ENCODE measurements at places on chromosomes 12 and 14.

- no peak for DNase-seq
Measured at GRCh38 chr14:55410876-55411275, 754 bp downstream of the ATG14 start.

DNA sequence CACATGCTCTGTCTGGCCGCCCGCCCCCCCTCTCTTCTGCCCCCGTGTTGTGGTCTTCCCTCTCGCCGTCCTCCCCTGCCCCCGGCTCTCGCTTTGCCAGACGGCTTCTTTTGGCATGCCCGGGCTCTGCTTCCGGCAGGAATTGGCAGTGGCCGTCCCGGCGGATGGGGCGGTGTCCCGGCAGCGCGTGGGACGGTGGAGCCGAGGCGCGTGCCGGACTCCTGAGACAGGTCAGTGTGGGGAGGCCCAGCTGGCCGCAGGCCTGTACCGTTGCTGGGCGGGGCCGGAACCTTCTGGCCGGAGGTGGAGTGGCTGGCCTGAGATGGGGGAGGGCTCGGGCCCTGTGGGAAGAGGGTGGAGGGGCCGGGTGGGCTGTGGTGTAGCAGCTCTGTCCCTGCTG, 17.1 kb downstream of the KIF26A start:
- DNase-seq, result no peak

DNA sequence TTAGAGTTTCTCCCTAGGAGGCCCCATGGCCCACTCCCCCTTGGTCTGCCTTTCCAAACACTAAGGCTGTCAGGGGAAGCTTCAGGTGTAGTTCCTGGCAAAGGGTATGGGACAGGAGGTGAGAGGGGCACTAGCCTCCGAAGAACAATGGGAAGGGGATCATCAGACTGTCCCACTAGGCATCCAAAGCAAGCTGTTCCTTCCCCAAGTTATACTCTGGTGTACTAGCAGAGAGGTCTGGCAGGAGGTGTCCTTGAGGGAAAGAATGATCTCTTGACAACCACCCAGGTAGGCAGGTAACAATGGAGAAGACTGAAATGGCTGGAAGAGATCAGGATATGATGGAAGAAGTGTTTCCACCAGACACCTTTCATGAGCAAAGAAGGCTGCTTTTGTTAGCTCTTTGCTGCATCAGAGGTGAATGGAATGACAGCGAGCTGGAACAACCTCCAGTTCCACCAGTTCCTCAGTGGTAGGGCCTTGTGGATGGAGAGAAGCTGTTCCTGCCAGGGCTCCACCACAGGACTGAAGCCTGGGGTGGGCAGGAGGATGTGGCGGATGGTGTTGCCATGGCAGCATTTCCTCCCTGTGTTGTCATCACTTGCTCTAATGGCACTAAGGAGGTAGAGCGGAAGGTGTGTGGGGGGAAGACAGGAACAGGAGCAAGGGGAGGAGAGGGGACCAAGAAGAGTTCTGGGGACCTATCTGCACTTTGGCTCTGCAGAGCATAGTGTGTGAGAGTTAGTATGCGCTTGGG, 2.3 kb upstream of the AGAP2 start:
- no peak for DNase-seq

DNA sequence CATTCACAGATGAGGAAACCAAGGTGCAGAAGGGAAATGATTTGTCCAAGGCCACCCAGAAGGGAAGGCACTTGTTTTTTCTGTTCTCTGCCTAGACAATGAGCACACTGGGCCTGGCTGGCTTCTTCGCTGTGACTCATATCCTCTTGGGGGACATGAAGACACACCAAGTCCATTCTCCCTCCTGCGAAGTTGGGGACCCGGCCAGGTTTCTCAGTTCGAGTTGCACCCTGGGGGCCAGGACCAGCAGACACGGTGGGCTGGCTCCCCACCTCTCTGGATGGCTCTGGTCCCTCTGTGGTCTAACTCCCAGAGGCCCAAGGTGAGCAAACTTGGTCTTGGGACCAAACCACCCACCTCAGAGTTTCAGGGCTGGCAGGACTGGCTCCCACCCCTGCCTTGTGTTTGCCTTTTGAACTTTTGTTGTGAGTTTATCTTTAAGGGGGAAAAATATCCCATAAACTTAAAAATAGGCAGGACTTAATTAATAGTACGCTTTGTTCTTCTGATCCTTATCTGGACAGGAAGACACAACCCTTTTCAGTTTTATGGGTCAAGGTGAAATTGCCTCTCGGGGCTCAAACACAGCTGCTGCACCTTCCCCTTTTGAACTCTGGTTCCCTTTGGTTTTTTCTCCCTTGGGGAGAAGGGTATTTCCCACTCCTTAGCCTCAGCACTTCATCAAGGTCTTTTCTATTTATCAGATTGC, 9.0 kb upstream of the MLEC start:
- DNase-seq, result no peak

DNA sequence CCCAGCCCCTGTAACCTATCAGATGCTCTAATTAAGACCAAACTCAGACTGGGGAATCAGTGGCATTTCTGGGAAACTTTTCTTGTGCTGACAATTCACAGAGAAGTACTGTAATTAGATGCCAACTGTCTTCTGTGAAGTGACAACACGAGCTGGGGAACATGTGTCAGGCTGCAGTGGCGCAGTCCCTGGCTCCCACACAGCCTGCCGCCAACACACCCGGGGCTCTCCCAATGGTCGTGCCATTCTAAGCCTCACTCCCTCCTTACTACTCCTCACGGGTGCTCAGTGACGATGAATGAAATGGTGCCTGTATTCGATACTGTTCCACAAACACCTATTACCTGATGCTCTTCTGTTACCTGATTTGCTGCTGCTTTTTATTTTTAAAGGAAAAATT, 18.6 kb downstream of the GARIN2 start:
- no peak for DNase-seq

DNA sequence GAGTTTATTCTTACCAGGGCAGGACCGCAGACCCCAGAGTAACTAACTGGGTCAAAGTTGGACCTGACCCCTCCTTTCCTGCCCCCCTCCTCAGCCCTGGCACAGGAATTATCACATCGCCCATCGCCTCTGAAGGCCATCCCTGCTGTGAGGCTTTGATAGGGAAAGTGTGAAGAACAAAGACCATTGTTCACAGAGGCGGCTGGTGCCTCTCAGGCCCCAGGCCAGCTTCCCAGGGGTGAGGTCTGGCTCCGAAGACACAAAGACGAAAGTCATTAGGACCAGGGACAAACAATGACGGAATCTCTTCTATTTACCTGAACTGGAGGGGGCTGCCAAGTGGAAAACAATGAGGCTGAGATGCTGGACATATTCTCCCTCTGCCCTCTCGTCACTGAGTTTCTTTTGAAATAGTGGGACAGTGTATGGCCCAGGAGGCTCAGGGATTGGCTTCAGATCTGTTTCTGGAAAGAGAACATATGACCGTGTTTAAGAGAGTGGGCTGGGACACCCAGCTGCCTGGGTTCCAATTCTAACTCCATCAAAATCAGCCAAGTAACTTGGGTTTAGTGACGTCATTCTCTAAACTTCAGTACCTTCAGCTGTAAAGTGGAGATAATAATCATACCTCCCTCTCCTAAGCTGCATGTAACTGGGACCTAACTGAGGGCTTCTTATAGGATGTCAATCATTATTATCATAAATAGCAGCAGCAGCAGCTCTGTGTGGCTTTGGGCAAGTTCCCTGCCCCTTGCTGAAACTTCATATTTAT, 769.4 kb downstream of the MED13L start:
- DNase-seq, result no peak

- no peak for DNase-seq
Measured at GRCh38 chr14:103517721-103518421, 4.8 kb downstream of the CKB start.

GRCh38 chr12:89247541-89247942, 104.8 kb downstream of the DUSP6 start:
- no peak for DNase-seq

GRCh38 chr12:71009430-71010142, 89.0 kb upstream of the PTPRR start:
- no peak for DNase-seq

DNA sequence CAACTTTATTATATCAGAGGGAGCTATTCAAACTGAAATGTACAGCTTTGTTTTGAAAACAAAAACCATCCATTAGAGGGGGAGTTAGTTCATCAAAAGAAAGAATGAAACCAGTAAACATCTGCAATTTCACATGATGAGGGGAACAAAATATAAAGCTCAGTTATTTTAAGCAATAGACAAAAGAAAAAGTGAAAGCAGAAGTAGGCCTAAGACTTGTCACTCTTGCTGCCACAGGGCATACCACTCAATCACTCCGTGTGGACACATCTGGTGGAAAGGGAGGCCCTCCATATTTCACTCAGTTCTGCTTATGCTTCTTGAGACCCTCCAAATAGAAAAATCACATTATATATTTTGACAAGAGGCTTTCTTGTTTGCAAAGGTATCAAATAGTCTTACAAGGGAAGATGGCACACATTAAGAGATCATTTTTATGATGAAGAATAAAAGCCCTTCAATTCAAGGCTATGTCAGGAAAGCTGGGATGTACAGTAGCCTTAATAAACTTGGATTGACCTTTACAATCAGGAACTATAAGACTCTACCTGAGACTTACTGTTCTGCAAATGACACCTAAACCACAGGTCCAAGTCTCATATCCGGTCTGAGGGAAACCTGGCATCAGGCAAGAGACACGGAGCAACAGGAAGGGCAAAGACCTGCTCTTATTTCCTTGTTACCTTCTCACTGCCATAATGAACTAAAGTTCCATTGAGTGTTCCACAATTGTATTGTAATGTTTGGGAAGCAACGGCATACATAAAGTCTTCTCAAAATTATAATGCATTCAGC, 222.5 kb upstream of the GRIP1 start:
- DNase-seq, result no peak

DNA sequence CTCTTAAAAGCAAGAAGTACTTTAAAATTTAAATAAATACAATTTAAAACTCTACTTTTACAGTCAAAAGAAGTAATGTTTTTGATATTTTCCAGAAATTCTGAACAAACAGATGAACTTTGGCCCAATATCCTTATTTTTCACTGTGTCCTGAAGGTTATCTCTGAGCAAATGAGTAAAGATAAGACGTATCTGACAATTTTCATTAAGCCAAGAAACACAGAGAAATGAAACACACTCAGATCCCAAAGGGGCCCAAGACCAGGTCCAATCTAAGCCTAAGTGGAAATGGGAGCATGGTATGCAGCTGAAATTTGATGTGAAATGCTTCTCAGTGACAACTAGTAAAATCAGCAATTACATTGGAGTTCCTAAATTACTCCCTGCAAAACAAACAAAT, 105.6 kb upstream of the COCH start:
- DNase-seq, result no peak

- peak; percentile 30 for DNase-seq
Measured at GRCh38 chr14:65414961-65415589, 2.5 kb downstream of the FUT8 start.

DNA sequence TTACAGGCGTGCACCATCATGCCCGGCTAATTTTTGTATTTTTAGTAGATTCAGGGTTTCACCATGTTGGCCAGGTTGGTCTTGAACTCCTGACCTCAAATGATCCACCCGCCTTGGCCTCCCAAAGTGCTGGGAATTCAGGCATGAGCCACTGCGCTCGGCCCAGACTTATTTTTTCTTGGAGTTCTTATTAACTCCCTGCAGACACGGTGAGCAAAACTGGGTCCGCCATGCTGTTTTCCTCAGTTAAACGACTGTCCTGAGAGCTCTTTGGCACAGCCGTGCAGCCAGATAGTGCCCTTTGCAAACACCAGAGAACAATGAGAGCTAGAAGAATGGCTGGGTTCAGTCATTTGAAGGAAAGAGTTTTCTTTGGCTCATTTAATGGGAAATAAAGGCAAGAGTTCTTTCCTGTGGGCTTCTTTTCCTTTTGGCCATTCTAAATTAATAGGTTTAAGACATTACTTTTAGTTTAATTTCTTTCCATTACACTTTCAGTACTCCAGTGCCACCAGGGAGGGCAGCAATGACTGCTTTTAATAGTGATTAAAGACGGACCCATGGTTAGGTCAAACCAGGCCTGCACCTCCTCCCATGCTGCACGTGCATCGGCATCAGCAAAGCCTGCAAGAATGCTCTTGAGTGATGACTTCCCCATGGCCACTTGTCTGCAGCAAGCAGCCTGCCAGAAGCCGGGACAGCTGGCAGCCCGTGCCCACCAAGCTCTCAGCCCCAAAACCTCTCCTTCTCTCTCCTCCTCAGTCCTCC, 60.7 kb downstream of the VCPKMT start:
- no peak for DNase-seq

- DNase-seq, result no peak
Measured at GRCh38 chr12:1093166-1093751, 102.2 kb downstream of the ERC1 start.

DNA sequence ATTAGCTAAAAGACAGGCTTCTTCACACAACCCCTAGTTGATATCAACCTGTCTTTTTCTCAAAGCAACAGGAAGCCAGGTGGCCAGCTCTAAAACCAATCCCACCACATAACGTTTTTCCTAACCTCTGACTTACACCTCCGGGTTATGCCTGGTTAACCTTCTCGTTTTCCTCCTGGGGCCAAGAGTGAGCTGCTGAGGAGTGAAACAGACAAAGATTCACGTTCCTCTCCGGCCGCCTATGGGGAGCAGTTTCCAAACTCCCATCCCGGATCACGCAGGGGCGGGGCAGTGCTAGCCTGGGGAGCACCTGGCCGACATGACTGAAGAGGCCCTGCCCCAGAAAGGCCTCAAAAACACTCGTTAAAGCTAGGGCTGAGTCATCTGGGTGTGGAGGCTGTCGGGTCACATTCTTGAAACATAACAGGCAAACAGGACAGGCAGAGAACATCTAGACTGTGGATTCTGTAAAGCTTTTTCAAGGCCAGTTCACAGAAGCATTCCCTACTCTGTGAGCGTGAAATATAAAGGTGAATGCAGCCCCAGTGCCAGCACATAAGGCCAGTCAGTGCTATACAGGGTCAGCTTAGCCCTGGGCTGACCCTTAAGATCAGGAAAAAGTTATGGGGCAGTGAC, 25.9 kb upstream of the LGALS3 start:
- peak; percentile 71 for DNase-seq

GRCh38 chr12:22313286-22313962, 21.1 kb downstream of the ST8SIA1 start:
- DNase-seq, result no peak

GRCh38 chr14:77091518-77091917, 6.5 kb upstream of the CIPC start:
- DNase-seq, result no peak

GRCh38 chr12:103353913-103354312, 141.9 kb downstream of the C12orf42 start:
- no peak for DNase-seq

DNA sequence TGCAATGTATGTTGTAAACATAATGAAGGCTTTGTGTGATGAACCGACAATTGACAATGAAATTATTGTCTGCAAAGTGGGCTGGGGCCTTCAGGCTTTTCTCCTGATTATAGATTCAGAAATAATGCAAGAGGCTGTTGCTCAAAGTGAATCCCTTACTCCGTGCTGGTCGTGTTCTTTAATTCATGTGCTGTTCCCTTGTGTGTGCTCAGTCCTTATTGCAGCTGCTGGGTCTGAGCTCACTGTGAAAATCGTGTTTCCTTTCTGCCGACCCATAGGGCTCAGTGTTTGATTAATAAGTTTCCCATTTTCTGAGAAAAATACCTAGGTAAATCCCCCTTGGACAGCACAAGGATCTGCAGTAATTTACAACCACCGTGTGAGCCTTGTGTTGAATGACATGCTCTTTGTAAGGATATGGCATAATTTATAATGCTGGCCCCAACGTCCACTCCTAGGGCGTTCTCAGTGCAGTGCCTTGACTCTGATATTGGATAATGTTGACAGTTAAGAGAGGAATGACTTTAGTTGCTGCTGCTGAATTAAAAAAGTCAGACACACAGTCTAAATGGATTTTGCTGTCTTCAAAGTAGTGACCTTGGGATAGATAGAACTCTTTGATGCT, 81.6 kb downstream of the RGS6 start:
- no peak for DNase-seq
